SK-N-SH (cell line): ENCODE measurements at places on chromosomes 12 and 14.

GRCh38 chr12:57929092-57929830, 12.1 kb upstream of the ATP23 start:
- DNase-seq = no peak

DNA sequence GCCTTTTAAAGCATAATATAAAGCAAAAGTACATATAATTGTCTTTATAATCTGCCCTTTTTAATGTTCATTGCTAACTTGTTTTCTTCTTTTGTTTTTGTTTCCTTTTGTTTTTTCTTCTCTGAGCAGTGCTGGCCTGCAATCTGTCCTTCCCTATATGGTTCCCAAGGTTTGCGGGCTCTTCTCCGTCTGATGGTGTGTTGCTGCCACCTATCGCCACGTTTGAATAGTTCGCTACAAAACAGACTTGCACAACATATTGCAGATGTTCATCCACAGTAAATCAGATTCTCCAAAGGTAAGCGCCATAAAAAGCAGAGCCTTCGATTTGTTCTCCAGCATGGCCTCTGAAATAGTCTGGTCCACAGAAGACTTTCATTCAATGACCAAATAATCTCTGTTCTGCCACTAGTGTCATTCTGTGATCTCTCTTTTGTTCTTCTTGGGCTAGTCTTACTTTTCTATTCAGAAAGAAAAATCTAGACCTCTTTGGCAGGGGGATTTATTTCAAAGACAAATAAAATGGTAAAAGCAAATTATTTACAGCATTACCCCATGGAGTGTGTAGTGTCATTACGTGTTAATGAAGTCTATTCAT, 33.5 kb downstream of the C12orf50 start:
- DNase-seq = peak; percentile 49

- no peak for DNase-seq
These were observed at the start of gene FLRT2 for GRCh38 chr14:85529803-85530574. Gene FLRT2, plus strand, starts transcription at chr14:85530144. Its CDS starts 91,371 bp downstream, at chr14:85621515.

- peak; percentile 39 for DNase-seq
These were observed 1.3 kb downstream of the PRPH start for GRCh38 chr12:49296034-49296835.

- no peak for DNase-seq
These were observed 3.7 kb upstream of the FAIM2 start for GRCh38 chr12:49907352-49907751.

- DNase-seq = no peak
These were observed 379.4 kb upstream of the PDE3A start for GRCh38 chr12:19988948-19989347.

DNA sequence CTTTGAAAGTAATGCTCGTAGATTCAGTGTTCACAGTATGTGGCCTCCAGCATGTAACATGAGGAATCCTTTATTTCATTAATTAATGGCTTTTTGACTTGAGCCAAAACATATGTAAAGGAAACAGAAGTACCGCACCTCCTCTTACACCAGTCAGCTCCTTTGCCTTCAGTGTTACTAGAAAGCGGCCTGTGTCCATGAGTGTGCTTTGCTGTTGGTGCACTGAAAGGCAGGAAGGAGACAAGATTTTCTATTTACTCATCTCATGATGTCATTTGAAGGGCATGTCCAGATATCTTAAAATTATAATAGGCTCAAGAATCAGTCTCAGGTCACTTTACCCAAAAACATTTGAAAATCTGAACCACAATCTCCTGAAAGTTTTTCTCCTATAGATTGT, 9.9 kb upstream of the CCT2 start:
- DNase-seq = no peak

DNA sequence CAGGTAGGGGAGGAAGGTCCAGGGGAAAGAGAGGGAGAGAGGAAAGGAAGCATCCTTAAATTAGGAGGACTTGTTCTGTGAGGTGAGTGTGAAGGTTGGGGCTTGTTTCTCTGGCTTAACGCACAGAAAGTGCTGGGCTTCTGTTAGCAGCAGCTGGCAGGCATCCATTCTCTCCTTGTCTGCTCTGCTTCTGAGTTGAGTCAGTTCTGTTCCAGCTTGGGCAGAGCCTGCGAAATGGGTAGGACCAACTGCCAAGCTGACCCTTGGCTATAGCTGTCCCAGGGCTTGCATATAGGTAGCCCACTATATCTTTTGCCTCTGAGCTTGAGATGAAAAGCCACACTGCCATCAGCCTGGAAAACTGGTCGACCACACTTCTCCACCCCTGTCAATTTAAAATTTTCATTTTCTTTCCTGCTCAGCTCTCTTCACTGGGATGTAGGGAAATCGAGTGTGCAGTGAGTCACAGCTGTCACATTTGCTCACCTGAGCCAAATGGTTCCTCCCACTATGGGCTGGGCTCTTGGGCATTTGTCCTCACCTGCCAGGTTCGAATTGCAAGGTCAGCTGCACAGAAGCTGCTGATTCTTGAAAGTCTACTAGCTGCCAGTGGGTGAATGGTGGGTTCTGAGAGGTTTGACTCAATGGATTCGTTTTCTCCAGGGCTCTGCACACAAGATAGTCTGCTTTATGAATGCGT, 256.4 kb upstream of the PWP1 start:
- DNase-seq = no peak

- DNase-seq = no peak
These were observed 16.4 kb upstream of the RNASE4 start for GRCh38 chr14:20667957-20668356.
